ENCODE measurements at places on chromosomes 12 and 14. TPM values are rescaled to one million over a fixed set of nuclear protein-coding genes. Genes with fewer than 3 reads are reported as not detected.

The RIN3 gene
- polyA plus RNA-seq: 17.2 TPM

DNA sequence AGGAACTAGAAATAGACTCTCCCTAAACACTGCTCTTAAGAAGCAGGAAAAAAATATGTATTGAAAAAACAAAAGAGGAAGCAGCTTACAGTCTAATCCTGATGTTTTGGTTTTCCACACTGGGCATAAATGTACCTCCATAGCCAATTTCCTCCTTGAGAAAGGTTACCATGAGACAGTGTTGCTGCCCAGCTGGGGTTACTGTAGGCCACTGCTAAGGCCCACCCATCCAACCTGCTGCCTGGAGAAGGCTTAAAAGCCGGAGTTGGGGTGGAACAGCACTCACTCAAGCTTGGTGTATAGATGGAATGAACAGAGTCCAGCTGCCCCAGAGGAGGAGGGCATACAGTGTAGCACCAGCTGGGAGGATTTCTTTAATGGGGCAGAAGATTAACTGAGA, 41.1 kb downstream of the ERG28 start:
- DNase-seq: no peak

DNA sequence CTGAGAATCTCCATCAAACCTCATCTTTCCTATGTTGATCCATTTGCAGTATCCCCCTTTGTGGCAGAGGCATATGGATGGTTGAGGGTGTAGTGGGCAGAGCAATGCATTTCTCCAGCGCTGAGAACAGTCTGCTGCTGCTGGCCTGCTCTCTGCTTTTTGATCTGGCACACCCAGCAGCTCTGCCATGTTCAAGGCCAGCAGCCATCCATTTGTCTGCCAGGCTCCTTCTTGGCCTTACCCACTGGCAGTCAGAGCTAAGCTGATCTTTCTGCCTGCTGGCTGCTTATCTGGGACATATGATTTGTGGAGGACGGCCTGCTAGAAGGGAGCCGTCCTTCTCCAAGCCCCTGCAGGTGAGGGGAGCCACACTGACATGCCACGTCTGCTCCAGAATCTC, 17.0 kb downstream of the NPC2 start:
- no peak for DNase-seq

DNA sequence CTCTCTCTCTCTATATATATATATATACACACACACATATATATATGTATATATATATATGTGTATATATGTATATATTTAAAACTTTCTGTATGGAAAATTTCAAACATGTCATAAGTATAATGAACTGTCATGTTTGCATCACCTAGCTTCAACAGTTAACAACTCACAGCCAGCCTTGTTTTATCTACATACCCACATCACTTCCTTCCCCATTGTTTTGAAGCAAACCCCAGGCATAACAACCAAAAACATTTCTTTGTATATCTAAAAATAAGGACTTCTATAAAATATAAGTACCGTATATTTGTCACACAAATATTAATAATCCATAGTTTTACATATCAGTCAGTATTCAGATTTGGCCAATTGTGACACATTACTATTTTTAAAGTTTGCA, 57.4 kb downstream of the PAPOLA start:
- no peak for DNase-seq

GRCh38 chr12:80041071-80041470, 58.3 kb upstream of the OTOGL start:
- no peak for DNase-seq

GRCh38 chr14:69877492-69877891, 1.7 kb upstream of the SMOC1 start:
- DNase-seq: no peak

GRCh38 chr12:67048371-67048770, 220.8 kb upstream of the CAND1 start:
- DNase-seq: no peak
